Bronchial epithelial cell (primary cell): ENCODE measurements at places on chromosomes 3 and 15.
A peak's percentile ranks its signal among the peaks of the same experiment; 100 is the strongest.

GRCh38 chr3:12454816-12455121 lies 29.5 kb upstream of the TSEN2 start:
- no peak for DNase-seq

DNA sequence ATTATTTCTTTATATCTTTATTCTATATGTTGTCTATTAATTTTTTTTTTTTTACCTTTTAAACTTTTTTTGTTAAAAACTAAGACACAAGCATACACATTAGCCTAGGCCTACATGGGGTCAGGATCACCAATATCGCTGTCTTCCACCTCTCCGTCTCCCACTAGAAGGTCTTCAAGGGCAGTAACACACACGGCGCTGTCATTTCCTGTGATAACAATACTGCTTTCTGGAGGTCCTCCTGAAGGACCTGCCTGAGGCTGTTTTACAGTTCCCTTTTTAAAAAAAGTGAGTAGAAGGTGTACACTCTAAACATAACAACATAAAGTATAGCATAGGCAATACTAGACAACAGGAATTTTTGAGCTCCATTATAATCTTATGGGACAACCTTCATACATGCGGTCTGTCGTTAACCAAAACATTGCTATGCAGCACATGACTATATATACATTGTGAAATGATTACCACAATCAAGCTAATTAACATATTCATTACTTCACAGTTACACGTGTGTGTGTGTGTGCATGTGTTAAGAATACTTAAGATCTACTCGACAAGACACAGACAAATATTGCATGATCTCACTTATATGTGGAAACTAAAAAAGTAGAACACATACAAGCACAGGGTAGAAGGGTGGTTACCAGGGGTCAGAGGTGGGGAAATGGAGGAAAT lies 20.8 kb downstream of the RAB6B start:
- DNase-seq, result no peak

- no peak for DNase-seq
These were observed 610.7 kb downstream of the FOXP1 start for GRCh38 chr3:70972855-70973254.

- peak; percentile 72 for DNase-seq
These were observed 31.4 kb downstream of the MKRN2 start for GRCh38 chr3:12588039-12589009.

DNA sequence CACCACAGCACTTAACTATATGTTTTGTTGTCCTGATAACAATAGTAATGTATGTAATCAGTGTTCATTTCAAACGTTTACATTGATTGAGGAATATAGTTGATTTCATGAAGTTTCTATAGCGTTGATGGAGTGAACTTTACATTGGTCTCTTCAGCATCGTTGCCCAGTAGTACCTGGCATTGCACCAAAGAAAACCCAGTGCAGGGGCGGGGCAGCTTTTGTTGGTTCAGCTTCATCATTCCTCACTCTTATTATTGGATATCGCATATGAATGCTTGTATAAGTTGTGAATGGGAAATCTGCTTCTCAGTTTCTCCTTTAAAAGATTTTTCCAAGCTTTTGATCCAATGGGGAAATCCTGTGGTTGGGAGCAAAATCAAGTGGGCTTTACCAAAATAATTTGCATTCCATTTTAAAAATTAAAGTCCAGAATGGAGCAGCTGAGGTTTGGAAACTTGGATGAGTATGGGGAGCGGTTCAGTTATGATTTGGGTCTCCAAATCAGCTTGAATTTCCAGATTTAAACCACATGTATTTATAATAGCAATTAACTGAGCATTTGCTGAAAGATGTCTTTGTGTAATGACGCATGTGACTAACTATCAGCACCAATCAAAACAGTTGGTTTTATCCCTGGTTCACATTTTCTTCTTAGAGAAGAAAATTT lies 213.7 kb downstream of the ALCAM start:
- DNase-seq, result no peak

- DNase-seq, result no peak
These were observed 27.1 kb downstream of the KLF15 start for GRCh38 chr3:126329927-126330725.

- DNase-seq, result no peak
These were observed 108.5 kb downstream of the ZIC4 start for GRCh38 chr3:147297761-147298350.

GRCh38 chr3:61110576-61110975 lies 140.7 kb downstream of the FHIT start:
- no peak for DNase-seq

GRCh38 chr15:61318802-61319525 lies 89.9 kb upstream of the RORA start:
- DNase-seq, result no peak

DNA sequence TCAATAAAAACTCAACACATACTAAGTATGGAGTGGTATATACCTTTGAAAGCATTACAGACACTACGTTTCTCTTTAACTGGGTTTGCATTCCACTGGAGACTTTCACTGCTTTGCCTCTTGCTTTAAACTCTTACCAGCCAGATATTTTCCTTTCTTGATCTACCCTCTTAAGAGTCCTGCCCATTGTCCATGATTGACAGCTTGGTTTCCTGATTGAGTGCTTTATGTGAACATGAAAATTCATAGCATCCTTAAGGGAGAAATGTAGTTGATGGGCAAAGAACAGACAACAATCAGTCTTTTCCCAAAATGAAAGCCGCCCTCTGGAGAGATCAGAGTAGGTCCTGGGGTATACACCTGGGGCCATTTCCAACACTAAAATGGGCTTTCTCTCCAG lies 78.6 kb downstream of the PTPRG start:
- DNase-seq, result no peak

DNA sequence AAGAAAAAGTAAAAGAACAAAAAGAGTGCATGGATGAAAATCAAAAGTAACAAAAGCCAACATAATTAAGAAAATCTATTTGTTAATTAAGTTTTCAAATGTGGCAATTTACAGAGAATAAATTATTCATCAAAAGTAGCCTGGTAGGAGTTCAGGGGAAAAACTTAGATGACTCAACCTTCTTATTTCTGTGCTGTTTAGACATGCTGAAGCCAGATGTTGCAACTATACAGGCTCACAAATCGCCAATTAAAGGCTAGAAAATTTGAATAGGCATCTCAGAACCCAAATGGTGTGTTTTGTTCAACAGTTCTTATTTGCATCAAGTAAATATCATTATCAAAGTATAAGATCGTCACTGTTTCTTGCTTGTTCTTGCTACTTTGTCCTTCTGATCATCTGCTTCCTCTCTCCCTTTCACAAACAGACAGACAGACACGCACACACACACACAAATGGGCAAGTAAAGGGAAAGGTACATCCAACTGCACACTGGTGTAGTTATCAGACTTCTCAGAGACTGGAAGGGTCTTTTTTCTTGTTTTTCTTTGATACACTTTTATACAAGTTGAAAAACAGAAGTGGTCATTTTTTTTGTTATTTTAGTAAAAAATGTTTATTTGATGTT lies 572.2 kb downstream of the MECOM start:
- peak; percentile 91 for DNase-seq

- DNase-seq, result no peak
These were observed 9.7 kb upstream of the RIOX2 start for GRCh38 chr3:97981886-97982285.

DNA sequence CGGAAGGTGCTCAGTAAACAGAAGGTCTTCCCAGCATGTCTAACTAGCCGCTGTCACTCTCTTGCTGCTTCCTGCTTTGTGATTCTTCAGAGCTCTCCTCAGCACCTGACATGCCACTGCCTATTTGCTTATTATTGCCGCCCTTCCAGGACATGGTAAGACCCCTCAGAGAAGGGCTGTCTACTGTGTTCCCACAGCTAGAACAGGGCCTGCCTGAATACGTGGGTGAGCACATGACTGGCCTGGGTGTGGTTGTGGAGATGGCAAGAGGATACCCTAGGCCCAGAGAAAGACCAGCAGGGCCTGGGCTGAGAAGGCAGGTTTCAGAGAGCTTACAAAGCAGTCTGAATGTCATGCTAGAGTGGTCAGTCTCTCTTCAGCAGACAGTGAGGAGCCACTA lies 2.4 kb upstream of the EPHB1 start:
- no peak for DNase-seq

GRCh38 chr3:123636431-123636841 lies 51.6 kb upstream of the HACD2 start:
- no peak for DNase-seq

DNA sequence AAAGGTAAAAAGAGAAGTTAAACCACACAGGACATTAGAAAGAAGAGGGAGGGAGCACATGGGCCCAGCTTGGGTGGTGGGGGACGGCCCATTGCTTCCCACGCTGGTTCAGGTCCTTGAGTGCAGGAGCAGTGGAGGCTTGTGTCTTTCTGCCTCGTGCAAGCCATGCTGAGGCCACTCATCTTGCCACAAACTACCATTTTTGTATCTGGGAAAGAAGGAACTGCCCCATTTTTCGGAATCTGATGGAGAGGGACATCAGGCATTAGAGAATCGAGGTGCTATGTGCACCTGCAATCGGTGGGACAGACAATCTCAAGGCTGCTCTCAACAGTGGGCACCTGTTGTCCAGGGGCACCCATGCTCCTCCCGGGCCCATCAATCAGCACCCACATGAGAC lies 234.5 kb downstream of the KLF13 start:
- DNase-seq, result no peak

GRCh38 chr15:32767236-32767635 lies 49.4 kb downstream of the GREM1 start:
- DNase-seq, result no peak

GRCh38 chr3:69569520-69569919 lies 169.7 kb upstream of the MITF start:
- DNase-seq, result no peak

DNA sequence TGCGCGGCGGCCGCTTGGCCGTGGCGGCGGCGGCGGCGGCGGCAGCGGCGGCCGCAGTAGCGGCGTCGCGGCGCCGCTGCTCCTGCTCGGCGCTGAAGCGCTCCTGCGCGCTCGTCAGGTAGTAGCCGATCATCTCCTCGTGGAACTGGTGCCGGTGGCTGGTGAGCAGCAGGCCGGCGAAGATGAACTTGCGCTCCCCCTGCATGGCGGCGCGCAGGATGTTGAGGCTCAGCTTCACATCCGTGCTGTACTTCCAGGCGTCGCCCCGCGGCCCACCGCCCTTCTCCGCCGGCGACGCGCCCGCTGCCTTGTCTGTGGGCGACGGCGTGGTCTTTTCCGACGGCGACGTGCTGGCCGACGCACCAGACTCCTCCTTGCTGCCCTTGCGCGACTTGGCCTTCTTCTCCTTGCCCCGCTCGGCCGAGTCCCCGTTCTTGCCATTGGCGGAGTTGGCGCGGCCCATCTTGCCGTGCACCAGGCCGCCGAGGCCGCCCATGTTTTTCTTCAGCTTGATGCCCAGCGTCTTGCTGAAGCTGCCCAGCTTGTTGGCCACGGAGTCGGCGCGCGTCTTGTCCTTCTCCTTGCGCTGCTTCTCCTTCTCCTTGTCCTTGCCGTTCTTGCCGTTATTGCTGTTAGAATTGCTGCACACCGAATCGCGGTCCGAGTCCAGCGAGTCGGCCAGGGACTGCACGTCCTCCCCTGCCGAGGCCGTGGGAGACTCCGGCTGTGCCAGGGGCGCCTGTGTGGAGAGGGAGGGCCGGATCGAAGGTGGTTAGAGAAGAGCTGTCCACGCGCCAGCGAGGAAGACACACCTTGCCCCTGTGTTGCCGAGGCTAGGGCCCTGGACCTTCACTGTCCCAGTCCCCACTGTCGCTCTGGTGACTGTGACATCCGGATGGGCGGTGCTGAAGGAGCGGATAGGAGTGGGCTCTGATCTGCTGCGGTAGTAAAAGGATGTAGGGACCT lies 157.6 kb downstream of the KLF13 start:
- DNase-seq, result no peak

DNA sequence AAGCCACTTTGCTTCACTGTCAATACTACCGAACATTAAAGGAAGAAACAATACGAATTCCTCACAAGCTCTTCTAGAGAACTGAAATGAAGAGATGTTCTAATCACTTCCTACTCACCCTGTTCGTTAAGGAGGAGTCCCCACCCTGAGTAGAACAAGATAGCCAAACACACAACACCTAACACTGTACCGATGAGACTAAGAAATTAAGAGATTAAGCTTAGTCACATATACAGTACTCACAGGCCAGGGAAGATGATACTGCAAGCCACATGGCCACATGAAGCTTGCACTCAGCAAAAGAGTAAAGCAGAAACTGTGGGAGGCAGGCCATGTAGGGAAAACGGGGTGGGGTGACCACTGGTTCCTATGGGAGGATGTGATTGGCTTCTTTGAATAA lies 48.0 kb downstream of the CGGBP1 start:
- DNase-seq, result no peak

DNA sequence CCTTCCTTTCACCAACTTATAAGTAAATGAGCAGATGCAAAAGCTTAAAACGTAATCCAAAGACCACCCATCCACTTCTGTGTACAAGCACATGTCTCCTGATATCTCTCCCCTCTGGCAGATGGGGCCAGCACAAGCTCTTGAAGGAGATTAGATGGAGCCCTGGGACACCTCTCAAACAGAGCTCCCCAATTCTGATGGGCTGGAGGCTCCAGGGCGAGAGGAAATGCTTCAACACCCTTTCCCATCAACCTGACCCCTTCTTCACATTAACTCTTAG lies 73.2 kb downstream of the MB21D2 start:
- no peak for DNase-seq

- peak; percentile 31 for DNase-seq
These were observed 14.0 kb downstream of the PLA2G4D start for GRCh38 chr15:42080186-42080918.

DNA sequence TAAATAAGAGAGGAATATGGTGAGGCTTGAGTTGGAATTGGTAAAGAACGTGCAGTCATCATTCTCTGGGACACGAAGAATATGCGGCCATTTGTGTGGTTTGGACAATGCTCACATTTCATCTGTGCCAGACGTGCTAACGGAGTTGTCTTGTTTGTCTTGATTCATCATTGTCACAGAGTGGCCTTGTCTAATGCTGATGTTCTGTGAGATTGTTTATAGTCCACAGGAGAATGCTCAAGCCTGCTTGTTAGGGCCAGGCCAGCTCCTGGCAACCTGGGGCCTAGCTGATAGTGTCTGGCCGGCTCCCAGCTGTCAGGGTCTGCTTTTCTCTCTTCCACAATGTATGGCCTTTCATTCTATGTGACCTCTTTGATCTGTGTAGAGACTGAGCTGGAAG lies 384.7 kb downstream of the EDEM1 start:
- DNase-seq, result no peak

DNA sequence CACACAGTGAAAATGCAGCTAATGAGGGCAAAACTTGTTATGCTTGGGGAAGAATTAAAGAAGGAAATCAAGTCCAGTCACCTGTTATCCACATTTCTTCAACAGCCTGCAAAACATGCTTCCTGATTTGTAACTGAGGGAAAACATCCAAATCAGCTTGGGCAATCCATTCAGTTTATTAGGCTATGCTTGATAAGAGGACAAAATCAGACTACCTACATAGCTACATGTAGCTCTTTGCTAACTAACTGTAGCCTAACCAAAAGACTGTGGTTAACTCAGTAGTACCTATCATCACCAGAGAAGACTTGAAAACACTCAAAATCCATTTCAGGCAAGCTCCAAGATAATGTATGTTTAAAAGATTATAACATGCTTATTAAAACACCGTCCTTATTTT lies 436.4 kb downstream of the SHQ1 start:
- no peak for DNase-seq
